ENCODE measurements at places on chromosomes 5 and 9.
A peak's percentile ranks its signal among the peaks of the same experiment; 100 is the strongest.

GRCh38 chr5:15254607-15255006 lies 245.4 kb upstream of the FBXL7 start:
- peak; percentile 40 for DNase-seq
- no peak overlapping the region for H3K27ac ChIP-seq
- no peak overlapping the region for H3K4me3 ChIP-seq
- H3K4me1 ChIP-seq, result no peaks in the 10 kb centered on the region
- H3K36me3 ChIP-seq, result no peaks in the 10 kb centered on the region

GRCh38 chr5:132478366-132478871 lies 12.2 kb downstream of the IRF1 start:
- H3K4me1 ChIP-seq, result no peaks in the 10 kb centered on the region
- H3K27me3 ChIP-seq, result no peaks in the 10 kb centered on the region
- peaks cover 9% of the 10 kb centered on the region for H3K36me3 ChIP-seq
- no peak overlapping the region for H3K4me3 ChIP-seq
- no peak for DNase-seq
- H3K27ac ChIP-seq, result no peak overlapping the region

DNA sequence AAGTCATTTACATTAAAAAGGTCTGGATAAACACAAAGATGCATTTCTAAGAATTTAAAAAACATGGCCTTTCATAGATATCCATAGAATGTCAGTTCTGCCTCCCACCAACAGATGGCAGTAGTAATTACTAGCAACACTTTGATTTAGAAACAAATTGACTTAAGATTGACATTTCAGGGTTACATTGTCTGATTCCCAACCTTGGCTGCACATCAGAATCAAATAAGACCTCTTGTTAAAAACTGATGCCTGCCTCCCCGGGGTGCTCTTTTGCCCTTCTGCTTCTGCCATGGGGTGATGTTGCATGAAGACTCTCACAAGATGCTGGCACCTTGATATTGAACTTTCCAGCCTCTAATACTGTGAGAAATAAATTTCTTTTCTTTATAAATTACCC lies 146.2 kb upstream of the GPR151 start:
- no peak overlapping the region for H3K4me3 ChIP-seq
- no peaks in the 10 kb centered on the region for H3K4me1 ChIP-seq
- DNase-seq, result no peak

GRCh38 chr5:122615832-122616231 lies 159.0 kb upstream of the SNX2 start:
- H3K4me1 ChIP-seq, result no peaks in the 10 kb centered on the region
- no peaks in the 10 kb centered on the region for H3K36me3 ChIP-seq
- H3K4me3 ChIP-seq, result no peak overlapping the region
- no peak overlapping the region for H3K27ac ChIP-seq

DNA sequence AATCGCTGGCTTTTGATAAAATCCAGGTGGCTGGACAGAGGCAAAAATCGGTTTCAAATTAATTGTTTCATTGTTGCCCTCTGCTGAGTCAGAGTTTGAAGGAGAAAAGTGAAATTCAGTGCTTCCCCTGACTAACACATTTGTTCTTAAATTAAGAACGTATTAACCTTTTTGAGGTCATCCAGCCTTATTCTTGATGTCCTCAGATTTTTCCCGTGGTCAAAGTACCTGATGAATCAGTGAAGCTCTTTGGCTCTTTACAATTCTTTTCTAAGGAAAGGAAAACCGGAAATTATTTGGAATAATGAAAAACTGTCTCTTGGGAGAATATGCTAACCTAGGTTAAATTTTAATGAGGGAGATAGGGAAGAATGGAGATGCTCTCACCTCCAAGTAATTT lies 21.6 kb downstream of the OSMR start:
- peaks cover 11% of the 10 kb centered on the region for H3K36me3 ChIP-seq
- no peak overlapping the region for H3K27ac ChIP-seq
- H3K27me3 ChIP-seq, result no peaks in the 10 kb centered on the region
- DNase-seq, result no peak

DNA sequence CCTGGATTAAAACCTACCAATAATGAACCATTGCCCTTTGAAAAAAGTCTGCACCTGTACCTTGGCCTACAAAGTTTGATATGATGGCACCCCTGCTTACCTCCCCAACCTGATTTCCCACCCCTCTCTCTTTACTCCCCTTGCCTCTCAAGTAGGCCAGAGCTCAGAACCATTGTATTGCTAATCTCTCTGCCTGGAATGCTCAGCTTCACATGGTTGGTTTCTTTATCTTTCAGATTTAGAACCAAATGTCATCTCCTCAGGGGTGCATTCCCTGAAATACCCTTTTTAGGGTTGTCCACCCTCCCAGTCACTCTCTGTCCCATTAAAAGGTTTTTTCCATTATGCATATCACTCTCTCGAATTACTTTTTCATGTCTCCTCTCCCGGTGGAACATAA lies 116.6 kb upstream of the VCAN start:
- no peaks in the 10 kb centered on the region for H3K27me3 ChIP-seq
- no peak overlapping the region for H3K27ac ChIP-seq
- no peak overlapping the region for H3K4me3 ChIP-seq
- H3K4me1 ChIP-seq, result no peaks in the 10 kb centered on the region

- no peak overlapping the region for H3K4me3 ChIP-seq
- no peak overlapping the region for H3K27ac ChIP-seq
- peaks cover 31% of the 10 kb centered on the region for H3K27me3 ChIP-seq
- no peak for DNase-seq
- H3K36me3 ChIP-seq, result no peaks in the 10 kb centered on the region
Measured at GRCh38 chr5:178108966-178109365, 4.4 kb upstream of the N4BP3 start.

DNA sequence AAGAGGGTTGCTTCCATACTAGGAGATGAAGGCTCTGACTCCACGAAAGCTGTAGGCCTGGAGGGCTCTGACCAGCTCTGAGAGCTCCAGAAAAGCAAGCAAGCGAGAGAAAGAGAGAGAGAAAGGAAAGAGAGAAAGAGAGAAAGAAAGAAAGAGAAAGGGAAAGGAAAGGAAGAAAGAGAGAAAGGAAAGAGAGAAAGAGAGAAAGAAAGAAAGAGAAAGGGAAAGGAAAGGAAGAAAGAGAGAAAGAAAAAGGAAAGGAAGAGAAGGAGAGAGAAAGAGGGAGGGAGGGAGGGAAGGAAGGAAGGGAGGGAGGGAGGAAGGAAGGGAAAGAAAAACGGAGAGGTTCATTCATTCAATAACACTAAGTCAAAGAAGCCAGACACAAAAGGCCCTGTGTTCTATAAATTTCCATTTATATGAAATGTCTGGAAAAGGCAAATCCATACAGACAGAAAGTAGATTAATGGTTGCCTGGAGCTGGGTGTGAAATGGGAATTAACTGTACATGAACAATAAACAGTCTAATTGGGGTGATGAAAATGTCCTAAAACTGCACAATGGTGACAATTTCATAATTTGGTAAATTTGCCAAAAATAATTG lies 1.8 kb upstream of the STK10 start:
- no peak overlapping the region for H3K4me3 ChIP-seq
- DNase-seq, result no peak
- H3K27ac ChIP-seq, result no peak overlapping the region
- H3K27me3 ChIP-seq, result no peaks in the 10 kb centered on the region
- H3K36me3 ChIP-seq, result no peaks in the 10 kb centered on the region

DNA sequence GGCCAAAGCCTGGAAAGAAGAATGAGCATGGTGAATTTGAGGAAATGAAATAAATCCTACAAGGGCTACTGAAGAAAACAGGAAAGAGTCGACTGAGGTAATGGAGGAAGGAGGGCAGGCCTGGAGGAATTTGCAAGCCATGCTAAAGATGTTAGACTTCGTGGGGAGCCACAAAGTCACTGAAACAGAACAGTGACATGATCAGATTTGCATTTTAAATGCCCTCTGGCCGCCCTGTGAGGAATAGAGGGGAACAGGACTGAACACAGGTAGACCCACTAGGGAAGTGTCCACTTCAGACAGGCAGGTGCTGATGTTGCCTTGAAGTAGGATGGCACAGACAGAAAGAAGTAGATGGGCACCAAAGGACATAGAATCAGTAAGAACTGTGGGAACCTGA lies 42.8 kb upstream of the RLN1 start:
- no peaks in the 10 kb centered on the region for H3K4me1 ChIP-seq
- no peak overlapping the region for H3K4me3 ChIP-seq
- DNase-seq, result no peak
- no peaks in the 10 kb centered on the region for H3K27me3 ChIP-seq

DNA sequence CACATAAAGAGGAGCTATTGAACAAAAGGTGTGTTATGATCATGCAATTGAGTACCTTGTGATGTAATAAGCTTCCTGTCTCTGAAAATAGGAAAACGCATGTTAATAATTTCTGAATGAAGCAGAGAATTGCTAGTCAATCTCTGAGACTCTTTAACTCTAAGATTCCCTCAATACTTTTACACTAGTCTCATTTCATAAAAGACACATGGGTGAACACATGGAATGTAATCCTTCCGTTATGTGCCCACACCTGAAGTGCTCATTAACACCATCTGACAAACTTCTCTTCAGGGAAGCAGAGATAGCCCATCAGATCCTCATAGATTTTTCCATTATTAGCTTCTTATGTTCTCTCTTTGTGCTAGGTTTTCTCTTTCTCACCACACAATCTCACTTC lies 182.4 kb downstream of the TLR4 start:
- H3K4me3 ChIP-seq, result no peak overlapping the region
- no peak overlapping the region for H3K27ac ChIP-seq
- H3K4me1 ChIP-seq, result no peaks in the 10 kb centered on the region
- no peaks in the 10 kb centered on the region for H3K36me3 ChIP-seq
- no peak for DNase-seq

- peaks cover 7% of the 10 kb centered on the region for H3K4me1 ChIP-seq
- peak; percentile 87 for DNase-seq
- peaks cover 22% of the 10 kb centered on the region for H3K27me3 ChIP-seq
- H3K4me3 ChIP-seq, result no peak overlapping the region
- H3K27ac ChIP-seq, result no peak overlapping the region
Measured at GRCh38 chr9:133075925-133076630, 14.3 kb downstream of the CEL start.

DNA sequence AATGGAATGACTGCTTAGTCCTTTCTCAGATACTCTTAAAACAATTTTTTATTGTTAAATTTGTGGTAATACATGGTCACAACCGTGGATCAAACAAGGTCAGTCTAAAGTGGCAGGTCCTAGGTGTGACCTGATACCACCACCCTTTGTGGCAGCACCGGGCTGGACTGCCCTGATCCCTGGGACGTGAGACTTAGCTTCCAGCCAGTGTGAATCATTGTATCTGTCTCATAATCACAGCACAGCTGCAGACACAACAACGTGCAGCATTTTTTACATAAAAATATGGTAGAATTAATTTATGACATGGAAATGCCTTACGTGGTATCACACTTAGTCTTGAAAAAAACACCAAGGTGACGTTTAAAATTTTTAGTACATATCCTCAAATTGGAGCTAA lies 7.8 kb downstream of the TOR1B start:
- DNase-seq, result no peak
- no peak overlapping the region for H3K27ac ChIP-seq
- H3K36me3 ChIP-seq, result peaks cover 45% of the 10 kb centered on the region
- no peaks in the 10 kb centered on the region for H3K4me1 ChIP-seq

DNA sequence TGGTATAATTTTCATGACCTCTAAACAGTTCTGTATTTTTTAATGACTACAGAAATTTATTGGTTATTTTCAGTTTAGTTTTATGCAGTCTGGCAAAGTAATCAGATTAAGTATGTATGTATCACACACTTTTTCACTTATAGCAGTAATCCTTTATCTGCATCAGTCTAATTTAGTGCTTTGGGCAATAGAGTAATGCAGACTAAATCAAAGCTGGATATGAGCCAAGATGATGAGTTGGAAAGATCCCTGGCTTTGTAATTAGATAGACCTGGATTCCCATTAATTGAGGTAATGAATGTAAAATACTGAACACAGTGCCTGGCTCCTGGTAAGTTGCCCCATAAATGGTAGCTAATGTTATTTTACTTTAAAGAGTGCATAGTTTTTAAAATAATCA lies 215.4 kb upstream of the TLX3 start:
- H3K36me3 ChIP-seq, result no peaks in the 10 kb centered on the region
- H3K27me3 ChIP-seq, result no peaks in the 10 kb centered on the region
- H3K27ac ChIP-seq, result no peak overlapping the region
- no peaks in the 10 kb centered on the region for H3K4me1 ChIP-seq

DNA sequence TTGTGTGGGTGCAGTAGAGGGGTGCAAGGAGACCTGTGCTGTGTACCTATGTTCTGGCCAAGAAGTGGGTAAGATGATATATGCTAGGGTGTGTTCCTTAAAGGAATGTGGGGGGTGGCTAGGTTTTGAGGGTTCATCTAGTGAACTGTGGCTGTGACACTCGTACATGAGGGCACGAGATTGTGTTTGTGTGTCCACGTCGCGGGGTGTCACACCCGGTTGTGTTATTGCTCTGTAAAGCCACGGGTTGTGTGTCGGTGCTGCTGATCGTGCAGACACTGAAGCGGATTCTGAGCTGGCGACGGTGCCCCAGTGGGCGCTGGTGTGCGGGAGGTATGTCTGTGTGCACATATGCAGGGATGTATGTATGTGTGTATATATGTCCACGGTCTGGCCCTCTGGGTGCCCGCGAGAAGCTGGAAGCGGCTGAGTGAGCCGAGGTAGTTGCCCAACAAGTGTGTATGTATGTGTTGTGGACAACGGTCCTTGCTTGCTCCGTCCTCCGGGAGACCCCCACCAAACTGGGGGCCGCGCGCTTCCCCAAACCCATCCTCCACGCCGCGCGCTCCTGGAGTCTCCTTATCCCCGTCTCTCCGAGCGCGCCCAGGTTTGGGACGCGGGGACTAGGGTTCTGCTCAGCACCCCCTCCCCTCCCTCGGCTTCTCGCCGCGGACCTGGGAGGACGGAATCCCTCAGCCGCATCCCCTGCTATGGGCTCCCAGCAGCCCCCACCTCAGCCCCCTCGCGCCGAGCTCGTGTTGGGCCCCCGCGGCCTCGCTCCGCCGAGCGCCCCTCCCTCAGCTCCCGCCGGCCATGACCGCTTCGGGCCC lies 639 bp downstream of the PCDH1 start:
- peak overlapping the region; percentile 51 for H3K4me3 ChIP-seq
- no peak for DNase-seq
- H3K4me1 ChIP-seq, result peaks cover 8% of the 10 kb centered on the region
- no peaks in the 10 kb centered on the region for H3K36me3 ChIP-seq
- no peak overlapping the region for H3K27ac ChIP-seq

GRCh38 chr9:94655739-94656138 lies 16.4 kb upstream of the FBP1 start:
- H3K27me3 ChIP-seq, result peaks cover 20% of the 10 kb centered on the region
- no peaks in the 10 kb centered on the region for H3K4me1 ChIP-seq
- DNase-seq, result no peak
- H3K27ac ChIP-seq, result no peak overlapping the region
- no peak overlapping the region for H3K4me3 ChIP-seq
